CD4-positive, alpha-beta T cell treated with Interleukin-17A for 4 hours (primary cell): ENCODE measurements at places on chromosomes 5 and 9.
A peak's percentile ranks its signal among the peaks of the same experiment; 100 is the strongest.

GRCh38 chr5:169080448-169080911 lies 220.5 kb downstream of the SLIT3 start:
- DNase-seq = no peak

DNA sequence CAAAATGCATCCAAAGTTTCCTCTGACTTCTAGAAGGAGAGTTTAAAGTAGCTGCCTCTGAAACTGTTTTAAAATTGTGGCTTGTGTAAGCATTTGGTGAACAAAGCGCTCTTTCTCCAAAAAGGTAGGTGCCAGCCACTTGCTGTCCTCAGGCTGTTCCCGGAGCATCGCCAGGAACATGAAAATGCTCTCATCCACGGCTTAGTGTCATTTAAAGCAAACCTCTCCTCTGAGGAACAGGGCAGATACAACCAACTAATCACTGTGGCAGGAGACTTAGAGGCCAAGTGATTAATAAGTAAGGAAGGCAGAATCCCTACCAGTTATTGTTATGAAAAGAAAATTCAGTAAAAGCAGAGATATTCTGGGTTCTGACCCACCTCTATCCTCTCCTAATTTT lies 165.6 kb downstream of the DCP2 start:
- DNase-seq = no peak

- DNase-seq = no peak
Observed at GRCh38 chr5:177482359-177482795, 8.9 kb upstream of the DBN1 start.

GRCh38 chr5:91103353-91104061 lies 279.6 kb downstream of the ARRDC3 start:
- DNase-seq = no peak

DNA sequence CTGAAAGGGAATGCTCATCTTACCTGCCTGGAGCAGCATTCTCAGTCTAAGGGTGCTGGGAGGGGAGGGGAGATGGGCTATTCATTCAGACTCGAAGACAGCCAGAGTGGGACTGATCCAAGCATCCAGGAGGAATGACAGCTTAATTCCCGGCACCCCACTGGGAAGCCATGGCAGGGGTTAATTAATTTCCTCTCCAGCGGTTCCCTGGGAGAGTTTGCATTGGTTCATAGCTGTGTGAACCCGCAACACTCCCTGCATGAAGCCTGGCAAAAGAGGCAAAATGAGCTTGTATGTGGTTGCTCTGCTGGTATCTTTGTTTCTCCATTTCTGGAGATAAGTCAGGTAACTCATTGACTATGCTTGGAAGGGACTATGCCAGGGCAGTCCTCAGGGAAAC lies 401.0 kb upstream of the SLC24A2 start:
- DNase-seq = no peak

- DNase-seq = no peak
Observed at GRCh38 chr9:108831496-108832178, 24.1 kb downstream of the ACTL7B start.

DNA sequence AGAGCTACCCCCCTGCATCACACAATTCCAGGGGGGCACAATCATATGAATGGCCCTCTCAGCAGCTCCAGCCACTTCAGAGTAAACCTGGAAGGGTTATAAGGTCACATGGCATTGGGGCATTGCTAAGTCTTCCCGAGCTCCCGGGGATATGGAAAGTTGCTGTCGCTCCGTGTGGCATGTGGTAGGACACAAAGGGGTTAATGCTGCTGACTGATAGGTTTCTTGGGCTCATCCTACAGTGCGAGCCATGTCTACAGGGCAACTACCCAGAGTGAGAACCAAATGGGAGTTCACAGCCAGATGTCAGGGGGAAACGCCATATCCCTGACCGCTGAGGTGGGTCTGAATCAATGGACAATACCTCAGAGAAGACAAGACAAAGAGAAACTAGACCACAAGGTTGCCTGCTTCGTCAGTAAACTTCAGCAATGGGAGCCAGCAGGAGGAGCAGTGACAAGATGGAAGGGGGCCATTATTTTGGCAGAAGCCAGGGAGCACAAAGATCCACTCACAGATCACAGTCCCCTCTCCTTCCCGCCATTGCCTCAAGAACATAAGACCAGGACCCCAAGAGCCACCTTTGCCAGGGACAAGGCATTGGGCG lies 52.4 kb upstream of the SHISAL2B start:
- DNase-seq = no peak

GRCh38 chr5:118558871-118559270 lies 429.5 kb downstream of the DTWD2 start:
- DNase-seq = no peak

DNA sequence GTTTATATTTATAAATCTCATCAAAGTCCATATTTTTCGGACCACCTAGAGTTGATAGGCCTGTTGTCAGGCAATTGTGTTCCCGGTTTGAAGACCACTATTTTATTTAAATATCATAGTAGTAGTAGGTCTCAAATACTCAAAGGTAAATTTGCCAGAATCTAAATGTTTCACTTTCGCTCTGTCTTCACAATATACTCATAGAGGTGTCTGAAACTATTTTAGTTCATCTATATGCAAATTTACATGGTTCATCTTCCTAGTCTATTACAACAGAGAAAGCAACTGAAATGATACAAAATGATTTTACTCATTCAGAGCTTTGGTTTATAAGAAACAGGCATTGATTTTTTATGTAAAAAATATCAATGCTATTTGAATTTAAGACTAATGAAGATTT lies 1897.5 kb downstream of the EFNA5 start:
- DNase-seq = no peak

GRCh38 chr5:135481909-135482311 lies 29.8 kb upstream of the TIFAB start:
- DNase-seq = no peak

GRCh38 chr9:82543726-82544125 lies 519.2 kb downstream of the RASEF start:
- DNase-seq = no peak

DNA sequence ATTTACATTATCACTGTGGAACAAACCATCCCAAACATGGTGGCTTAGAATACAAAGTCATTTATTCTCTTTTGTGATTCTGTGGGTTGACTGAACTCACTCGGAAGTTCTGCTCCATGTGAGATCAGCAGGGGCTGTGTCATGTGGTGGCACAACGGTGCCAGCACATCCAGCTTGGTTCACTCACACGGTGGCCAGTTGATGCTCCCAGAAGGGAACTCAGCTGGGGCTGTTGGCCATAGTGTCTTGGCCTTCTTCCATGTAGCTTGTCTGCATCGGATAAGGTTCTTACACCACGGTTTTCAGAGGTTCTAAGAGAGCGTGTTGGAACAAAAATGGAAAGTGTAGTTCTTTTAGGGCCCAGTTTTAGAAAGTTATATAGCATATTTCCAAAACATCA lies 312.7 kb downstream of the DMRT2 start:
- DNase-seq = no peak

DNA sequence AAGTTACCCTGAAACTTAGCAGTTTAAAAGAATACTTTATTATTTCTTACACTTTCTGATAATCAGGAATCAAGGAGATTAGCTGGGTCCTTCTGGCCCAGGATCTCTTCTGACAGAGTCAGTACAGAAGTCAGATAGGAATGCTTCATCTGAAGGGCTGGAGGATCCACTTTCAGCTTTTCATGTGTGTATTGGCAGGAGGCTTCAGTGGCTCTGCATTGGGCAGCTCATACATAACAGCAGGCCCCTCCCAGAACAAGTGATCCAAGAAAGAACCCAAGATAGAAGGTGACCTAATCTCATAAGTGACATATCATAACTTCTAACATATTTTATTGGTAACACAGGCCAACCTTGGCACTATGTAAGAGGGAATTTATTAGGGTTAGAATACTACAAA lies 258.4 kb downstream of the HCN1 start:
- no peak for DNase-seq

- no peak for DNase-seq
Observed at GRCh38 chr5:2465383-2465782, 286.1 kb downstream of the IRX2 start.

DNA sequence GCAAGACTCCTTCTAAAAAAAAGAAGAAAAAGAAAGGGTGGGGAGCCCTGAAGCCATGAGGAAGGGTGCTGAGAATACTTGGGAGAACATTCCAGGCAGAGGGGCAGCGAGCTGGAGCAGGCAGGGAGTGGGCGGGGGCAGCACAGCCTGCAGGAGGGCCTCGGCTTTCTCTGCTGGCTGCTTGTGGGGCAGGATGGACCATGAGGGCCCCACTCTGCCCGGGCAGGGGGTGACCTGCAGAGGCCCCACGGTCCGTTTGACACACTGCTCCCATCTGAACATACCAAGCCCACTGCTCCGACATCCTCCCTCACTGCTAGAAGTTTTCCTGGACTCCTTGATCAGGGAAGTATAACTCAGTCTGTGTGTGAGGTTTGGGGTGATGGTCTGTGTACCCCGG lies 11.7 kb upstream of the NUP214 start:
- no peak for DNase-seq

GRCh38 chr5:112179290-112179689 lies 239.8 kb downstream of the EPB41L4A start:
- DNase-seq = no peak

- DNase-seq = no peak
Observed at GRCh38 chr5:132915681-132916080, 42.2 kb downstream of the LEAP2 start.

DNA sequence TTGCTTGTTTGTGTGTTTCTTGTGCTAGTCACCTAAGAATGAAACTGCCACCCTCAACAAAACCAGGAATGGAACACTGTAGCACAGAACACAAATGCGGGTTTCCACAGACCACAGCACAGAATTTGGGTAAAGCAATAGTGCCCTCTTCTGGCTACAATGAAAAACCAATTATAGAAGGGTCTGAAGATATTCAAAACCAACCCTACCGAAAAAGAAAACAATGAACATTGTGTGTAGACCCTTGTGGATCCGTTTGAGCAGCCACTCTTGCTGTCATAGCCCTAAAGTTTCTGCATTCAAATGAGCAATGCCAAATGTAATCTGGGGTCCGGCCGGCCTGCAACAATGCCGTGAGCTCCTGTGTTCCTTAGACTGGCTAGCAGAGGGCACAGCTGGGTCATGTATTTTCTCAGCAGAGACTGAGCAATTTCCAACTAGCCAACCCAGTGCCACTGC lies 8.3 kb upstream of the ENC1 start:
- DNase-seq = peak; percentile 35

GRCh38 chr9:69584759-69585158 lies 87.4 kb downstream of the APBA1 start:
- no peak for DNase-seq

DNA sequence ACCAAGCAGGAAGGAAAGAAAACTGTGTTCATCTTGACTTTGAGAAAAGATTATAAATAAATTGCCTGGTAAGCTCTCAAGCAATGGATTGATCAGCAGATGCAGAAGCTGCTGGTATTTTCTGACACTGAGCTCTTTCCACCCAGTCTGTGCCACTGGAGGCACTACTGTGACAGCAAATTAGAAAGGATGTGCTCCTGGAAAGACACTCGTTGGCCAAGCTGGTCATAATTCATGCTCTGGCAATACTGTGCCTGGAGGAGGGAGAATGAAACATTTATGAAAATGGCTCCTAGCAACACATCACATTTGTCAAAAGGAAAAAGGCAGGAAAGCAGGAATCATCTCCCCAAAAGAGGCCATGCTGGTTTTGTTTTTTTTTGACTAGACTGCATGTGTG lies 84.2 kb downstream of the CAVIN4 start:
- no peak for DNase-seq

DNA sequence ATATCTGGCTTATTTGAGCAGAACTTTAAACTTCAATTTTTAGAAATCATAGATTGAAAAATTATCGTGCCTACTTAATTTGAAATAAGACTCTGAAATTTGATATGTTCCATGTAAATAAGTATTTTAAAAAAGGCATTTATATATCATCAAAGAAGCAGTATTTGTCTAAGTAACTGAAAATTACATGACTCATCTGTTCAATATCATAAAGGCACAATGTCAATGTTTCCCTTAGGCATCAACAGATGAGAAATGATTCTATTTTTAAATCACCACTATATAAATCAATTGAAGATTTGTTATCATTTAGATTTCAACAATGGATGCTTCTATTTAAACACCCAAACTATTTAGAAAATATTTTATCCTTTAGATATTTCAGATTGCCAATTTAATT lies 142.9 kb upstream of the POU5F2 start:
- no peak for DNase-seq

DNA sequence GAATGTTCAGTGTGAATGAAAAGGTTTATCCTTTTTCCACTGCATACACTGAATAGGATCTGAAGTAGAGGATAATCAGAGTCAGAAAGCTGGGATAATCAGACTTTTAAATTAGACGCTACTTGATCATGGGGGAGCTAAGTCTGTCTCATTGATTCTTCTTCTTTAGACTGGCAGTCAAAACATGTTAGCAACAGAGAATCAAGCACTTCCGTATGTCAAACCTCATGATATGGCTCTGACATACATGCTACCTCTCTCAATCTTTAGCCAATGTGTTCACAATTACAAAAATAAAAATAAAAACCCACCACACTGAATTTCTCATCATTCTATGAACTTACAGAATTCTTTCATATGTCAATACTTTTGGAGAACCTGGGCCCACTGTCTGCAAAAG lies 19.0 kb upstream of the OR13F1 start:
- DNase-seq = no peak

- DNase-seq = no peak
Observed at GRCh38 chr5:8843771-8844170, 702.1 kb downstream of the SEMA5A start.

- no peak for DNase-seq
Observed at GRCh38 chr5:79093762-79094161, 17.8 kb upstream of the BHMT start.

- no peak for DNase-seq
Observed at GRCh38 chr5:137994556-137994955, 38.3 kb downstream of the FAM13B start.

- DNase-seq = no peak
Observed at GRCh38 chr5:6399980-6400910, 21.9 kb upstream of the MED10 start.

GRCh38 chr9:80191108-80191507 lies 619.3 kb downstream of the TLE4 start:
- no peak for DNase-seq

GRCh38 chr9:83019246-83019645 lies 43.7 kb downstream of the RASEF start:
- no peak for DNase-seq

GRCh38 chr5:60545551-60545950 lies 154.4 kb downstream of the DEPDC1B start:
- DNase-seq = no peak

DNA sequence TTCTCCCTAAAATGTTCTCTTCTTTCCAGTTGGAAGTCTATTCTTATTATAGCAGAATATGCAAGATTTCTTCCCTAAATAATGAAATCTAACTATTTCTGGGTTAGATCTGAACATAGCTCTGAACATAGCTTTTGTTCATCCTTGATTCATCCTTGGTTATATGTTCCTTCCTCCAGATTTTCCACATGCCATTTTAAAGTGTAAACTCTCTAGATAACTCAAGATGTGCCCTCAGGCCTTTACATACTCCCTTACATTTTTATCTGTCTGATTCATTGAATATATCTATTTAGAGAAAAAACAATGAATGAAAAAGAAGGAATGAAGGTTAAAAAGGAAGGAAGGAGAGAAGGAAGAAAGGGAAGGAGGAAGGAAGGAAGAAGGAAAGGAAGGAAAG lies 100.9 kb downstream of the FBXO38 start:
- DNase-seq = no peak
